ENCODE measurements at places on chromosomes 3 and 15.

DNA sequence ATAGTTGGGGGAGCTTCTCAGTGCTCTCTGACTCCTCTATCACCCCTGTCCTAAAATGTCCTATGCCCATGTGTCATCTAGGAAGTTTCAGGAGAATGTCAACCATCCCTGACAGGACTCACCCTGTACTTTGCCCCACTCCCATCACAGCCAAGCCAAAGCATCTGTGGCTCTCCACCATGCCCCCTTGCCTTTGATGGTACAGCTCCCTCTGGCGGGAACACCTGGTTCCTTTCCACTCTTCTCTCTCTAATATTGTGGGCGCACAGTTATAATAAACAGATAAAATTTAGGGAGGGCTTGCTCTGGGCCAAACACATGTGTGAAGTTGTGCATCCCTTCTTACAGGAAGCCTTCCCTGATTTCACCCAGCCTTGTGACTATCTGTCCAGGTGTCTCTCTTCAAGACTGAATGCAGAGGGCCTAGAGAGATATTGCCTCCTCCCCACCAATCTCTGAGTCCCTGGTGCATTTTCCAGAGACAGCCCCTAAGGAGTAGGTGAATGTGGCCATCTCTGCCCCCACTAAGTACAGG, 62.8 kb downstream of the ISG20 start:
- no peak overlapping the region for H3K4me3 ChIP-seq
- peaks cover 16% of the 10 kb centered on the region for H3K27me3 ChIP-seq
- no peak for DNase-seq
- no peaks in the 10 kb centered on the region for H3K36me3 ChIP-seq
- peaks cover 12% of the 10 kb centered on the region for H3K4me1 ChIP-seq

DNA sequence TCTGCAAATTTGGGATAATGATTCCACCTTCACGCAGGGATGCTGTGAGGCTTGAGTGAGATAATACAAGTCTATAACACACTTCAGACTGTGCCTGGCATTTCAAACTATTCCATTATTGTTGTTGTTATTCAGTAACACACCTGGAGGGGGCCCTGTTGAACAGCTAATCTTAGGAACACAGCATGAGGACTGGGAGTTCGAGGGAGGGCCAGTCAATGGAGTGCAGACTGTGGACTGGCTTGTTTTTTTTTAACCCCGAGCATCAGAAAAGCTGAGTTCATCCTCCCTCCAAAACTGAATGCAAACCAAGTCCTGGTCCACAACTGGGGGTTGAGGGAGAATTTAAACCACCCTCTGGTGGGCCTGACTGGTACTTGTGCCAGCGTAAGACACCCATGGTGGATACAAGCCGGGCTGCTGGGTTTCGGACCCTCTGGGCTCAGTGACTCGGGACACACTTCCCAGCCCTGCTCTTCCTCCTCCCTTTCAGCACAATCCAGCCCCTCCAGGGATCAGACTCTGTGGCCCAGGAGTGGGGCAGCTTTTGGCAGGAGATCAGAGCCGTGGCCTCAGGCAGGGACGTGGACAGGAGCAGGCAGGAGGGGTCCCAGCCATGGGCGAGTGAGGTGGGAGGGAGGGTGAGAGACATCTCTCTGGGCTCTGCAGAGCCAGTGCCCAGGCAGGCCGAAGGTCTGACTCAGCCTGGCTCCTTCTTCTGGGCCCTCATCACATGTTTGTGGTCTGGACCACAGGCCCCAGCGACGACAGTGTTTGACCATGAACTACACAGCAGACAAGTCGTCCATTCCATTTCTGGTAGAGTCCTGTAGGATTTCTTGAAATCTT, 36.3 kb upstream of the MEX3B start:
- H3K27ac ChIP-seq = no peak overlapping the region
- H3K36me3 ChIP-seq = no peaks in the 10 kb centered on the region
- H3K4me3 ChIP-seq = no peak overlapping the region

DNA sequence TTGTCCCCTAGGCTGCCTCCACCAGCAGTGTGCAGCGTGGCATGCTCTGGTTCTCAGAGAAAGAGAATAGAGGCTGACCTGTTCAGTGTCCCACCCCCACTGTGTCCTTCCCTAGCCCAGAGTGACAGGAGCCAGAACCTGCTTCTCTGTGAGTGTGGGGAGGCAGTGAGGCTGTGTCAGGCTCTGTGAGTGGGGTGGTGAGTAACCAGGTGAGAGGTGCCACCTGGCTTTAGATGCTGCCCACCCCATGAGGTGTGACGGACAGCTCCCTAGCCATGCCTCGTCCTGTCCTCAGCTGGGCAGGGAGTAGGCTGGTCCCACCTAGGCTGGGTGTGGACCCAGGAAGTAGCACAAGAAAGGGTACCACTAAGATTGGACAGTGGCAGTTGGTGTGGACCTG, 6.3 kb downstream of the TEX264 start:
- no peak overlapping the region for H3K4me3 ChIP-seq
- H3K27ac ChIP-seq = peak overlapping the region; percentile 26
- peaks cover 94% of the 10 kb centered on the region for H3K4me1 ChIP-seq
- no peaks in the 10 kb centered on the region for H3K27me3 ChIP-seq

DNA sequence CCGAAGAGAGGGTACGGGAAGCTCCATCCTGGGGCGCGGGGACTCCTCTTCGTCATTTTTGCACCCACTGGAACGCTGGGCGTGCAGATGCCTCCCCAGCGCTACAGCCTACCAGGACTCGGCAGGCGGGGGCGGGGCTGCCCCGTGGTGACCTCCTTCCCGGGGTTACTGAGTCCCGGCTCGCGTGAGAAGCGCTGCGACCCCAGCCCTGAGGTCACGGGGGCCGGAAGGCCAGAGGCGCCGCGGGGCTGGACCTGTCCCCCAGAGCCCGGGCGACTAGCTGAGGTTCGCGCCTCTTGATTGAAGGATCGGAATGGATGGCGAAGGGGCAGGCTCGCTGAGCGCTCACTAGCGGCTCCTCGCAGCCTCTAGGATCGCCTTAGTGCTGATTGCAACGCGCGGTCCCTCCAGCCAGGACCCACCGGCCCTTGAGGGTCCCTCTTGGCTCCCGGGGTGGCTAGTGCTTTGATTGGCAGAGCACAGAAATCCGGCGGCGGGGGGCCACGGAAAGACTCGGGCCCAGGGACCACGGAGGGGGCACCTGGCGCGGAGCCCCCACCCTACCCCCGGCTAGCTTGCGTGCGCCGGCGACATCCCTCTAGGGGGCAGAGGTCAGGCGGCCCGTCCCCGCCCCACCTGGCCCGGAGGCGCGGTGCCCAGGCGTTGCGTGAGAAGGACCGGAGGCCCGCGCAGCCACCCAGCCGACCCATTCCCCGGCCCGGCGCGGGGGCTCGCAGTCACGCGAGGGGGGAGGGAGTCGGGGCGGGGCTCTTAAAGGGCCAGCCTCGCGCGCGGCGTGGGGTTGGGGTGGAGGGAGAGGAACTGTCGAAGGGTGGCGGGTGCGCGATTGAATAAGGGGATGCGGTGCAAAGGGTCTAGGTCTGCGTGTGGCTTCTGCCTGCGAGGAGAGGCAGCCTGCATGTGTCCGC, 781 bp upstream of the CYP1A1 start:
- H3K27me3 ChIP-seq = peaks cover 18% of the 10 kb centered on the region
- peak overlapping the region; percentile 74 for H3K27ac ChIP-seq
- peak overlapping the region; percentile 72 for H3K4me3 ChIP-seq
- H3K36me3 ChIP-seq = no peaks in the 10 kb centered on the region

- no peaks in the 10 kb centered on the region for H3K27me3 ChIP-seq
- H3K4me1 ChIP-seq = no peaks in the 10 kb centered on the region
- H3K36me3 ChIP-seq = no peaks in the 10 kb centered on the region
- H3K4me3 ChIP-seq = no peak overlapping the region
- no peak overlapping the region for H3K27ac ChIP-seq
- no peak for DNase-seq
Observed at GRCh38 chr3:174002543-174002942, 605.0 kb downstream of the NLGN1 start.

DNA sequence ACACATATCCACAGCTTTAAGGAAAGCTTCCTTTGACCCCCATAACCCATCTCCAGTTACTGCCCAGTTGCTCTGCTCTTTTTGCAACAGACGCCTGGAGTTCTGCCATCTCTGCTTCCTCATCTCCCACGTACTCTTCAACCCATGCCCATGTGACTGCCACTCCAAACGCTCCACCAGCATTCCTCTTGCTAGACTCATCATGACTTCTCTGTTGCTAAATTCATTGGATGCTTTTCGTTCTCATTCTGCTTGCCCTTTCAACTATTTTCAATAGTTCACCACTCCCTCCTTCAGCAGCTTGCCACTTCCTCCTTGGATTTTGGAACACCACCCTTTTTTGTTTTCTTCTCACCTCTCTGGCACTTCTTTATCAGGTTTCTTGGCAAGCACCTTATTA, 2.7 kb upstream of the KNSTRN start:
- H3K4me3 ChIP-seq = no peak overlapping the region
- peaks cover 19% of the 10 kb centered on the region for H3K36me3 ChIP-seq
- H3K4me1 ChIP-seq = peaks cover 21% of the 10 kb centered on the region
- H3K27me3 ChIP-seq = no peaks in the 10 kb centered on the region
- no peak overlapping the region for H3K27ac ChIP-seq

DNA sequence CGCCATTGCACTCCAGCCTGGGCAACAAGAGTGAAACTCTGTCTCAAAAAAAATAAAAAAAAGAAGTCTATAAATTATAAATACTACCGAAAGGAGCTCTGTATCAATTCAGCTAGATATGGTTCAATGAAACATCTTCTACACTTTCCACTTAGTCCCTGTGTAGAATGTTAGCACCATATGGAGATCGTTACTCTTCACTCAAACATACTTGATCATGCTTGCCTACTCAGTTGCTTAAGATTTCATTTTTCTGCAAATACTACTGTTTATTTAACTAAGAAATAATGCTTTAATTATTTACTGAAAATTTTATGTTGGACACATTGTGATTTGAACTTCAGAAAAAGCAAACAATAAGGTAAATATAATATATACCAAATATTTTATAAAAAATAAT, 17.1 kb upstream of the NANOGP8 start:
- no peaks in the 10 kb centered on the region for H3K27me3 ChIP-seq
- no peak overlapping the region for H3K4me3 ChIP-seq
- no peak for DNase-seq
- H3K4me1 ChIP-seq = no peaks in the 10 kb centered on the region
- H3K27ac ChIP-seq = no peak overlapping the region
- H3K36me3 ChIP-seq = no peaks in the 10 kb centered on the region

GRCh38 chr3:167976516-167977361, 119.0 kb downstream of the GOLIM4 start:
- DNase-seq = no peak
- H3K4me1 ChIP-seq = no peaks in the 10 kb centered on the region
- H3K27me3 ChIP-seq = no peaks in the 10 kb centered on the region
- H3K27ac ChIP-seq = no peak overlapping the region
- H3K4me3 ChIP-seq = no peak overlapping the region

- H3K4me1 ChIP-seq = peaks cover 7% of the 10 kb centered on the region
- H3K27me3 ChIP-seq = peaks cover 3% of the 10 kb centered on the region
- H3K36me3 ChIP-seq = peaks cover 11% of the 10 kb centered on the region
- peak overlapping the region; percentile 87 for H3K27ac ChIP-seq
- DNase-seq = peak; percentile 72
Observed at GRCh38 chr15:24772686-24773373, 97.3 kb downstream of the NPAP1 start.

DNA sequence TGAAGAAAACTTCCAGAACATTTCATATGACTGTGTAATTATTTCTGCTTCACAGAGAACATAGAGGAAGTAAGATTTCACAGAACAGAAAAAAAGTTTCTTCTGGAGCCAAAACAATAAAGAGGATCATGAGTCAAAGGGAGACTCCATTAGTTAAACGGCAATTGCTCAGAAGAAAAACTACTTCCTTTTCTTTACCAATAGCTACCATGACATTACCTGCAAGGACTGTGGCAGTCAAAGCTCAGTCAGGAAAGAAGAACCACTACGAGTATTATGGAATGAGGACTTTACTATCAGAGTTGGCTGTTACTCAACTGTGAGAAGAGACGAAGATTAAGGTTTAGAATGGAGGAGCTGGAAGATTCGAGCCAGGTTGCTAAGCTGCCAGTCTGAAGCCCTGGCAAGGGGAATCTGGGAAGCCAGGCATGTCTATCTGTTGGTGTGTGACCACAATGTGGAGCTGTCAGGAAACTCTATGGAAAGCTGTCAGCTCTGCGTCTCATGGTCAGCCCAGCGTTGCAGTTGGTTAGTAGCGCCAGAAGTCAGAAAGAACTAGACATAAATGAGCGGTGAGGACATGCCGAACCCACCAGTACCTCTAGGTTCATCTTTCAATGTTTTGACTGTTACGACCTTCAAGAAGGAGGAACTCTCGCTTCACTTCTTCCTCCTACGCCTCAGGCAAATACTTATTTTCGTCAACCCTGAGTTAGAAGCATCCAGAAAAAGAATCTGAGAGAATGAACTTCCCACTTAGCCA, 604.3 kb downstream of the FGF12 start:
- no peaks in the 10 kb centered on the region for H3K4me1 ChIP-seq
- no peak overlapping the region for H3K4me3 ChIP-seq
- no peaks in the 10 kb centered on the region for H3K27me3 ChIP-seq
- no peak overlapping the region for H3K27ac ChIP-seq
- no peaks in the 10 kb centered on the region for H3K36me3 ChIP-seq
- DNase-seq = no peak

DNA sequence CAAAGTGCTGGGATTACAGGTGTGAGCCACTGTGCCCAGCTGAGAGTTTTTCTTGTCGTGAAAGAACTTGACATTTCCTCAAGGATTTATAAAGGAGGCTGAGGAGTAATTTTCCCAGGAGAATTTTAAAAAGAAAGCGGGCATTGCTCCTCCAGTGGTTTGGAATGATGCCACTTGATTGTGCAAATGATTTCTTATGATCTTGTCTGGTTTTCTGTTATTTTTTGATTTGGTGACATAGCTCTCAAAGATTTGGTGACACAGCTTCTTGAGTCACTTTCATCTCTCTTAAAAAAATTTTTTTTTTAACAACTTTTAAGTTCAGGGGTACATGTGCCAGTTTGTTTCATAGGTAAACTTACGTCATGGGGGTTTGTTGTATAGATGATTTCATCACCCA, 24.6 kb upstream of the NFKBIZ start:
- H3K4me3 ChIP-seq = no peak overlapping the region
- DNase-seq = no peak
- peak overlapping the region; percentile 0 for H3K27ac ChIP-seq

- no peak overlapping the region for H3K27ac ChIP-seq
- H3K36me3 ChIP-seq = no peaks in the 10 kb centered on the region
- no peak overlapping the region for H3K4me3 ChIP-seq
- H3K27me3 ChIP-seq = no peaks in the 10 kb centered on the region
- H3K4me1 ChIP-seq = no peaks in the 10 kb centered on the region
- no peak for DNase-seq
Observed at GRCh38 chr15:74196175-74196574, 6.4 kb downstream of the STRA6 start.

GRCh38 chr15:73695773-73696640, 11.8 kb downstream of the CD276 start:
- peaks cover 38% of the 10 kb centered on the region for H3K4me1 ChIP-seq
- no peaks in the 10 kb centered on the region for H3K36me3 ChIP-seq
- H3K4me3 ChIP-seq = no peak overlapping the region
- no peak overlapping the region for H3K27ac ChIP-seq
- no peak for DNase-seq

DNA sequence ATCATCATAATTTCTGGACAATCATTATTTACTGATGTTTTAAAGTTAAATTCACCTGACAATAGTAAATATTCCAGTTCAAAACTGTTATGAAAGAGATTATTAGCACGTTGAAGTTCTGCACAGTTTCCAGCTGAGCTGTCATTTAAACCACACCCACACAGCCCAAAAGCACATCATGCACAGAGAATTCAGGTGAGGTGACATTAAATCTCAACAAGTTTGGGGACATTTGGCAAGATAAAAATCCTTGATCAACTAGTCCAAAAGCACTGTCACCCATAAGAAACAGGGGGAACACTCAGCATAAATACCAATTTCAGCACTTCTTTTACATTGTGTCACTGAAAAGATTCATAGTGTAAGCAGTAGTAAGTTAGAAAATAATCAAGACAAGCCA, 6.9 kb downstream of the NCEH1 start:
- no peaks in the 10 kb centered on the region for H3K36me3 ChIP-seq
- H3K27me3 ChIP-seq = no peaks in the 10 kb centered on the region
- H3K4me3 ChIP-seq = no peak overlapping the region
- peaks cover 8% of the 10 kb centered on the region for H3K4me1 ChIP-seq
